ENCODE measurements at places on chromosomes 4 and X.
A peak's percentile ranks its signal among the peaks of the same experiment; 100 is the strongest.

GRCh38 chr4:128322986-128323385 is 35.4 kb upstream of the PGRMC2 start:
- peak; percentile 64 for DNase-seq

- no peak for DNase-seq
Measured at GRCh38 chr4:151940291-151940690, 179.5 kb upstream of the GATB start.

DNA sequence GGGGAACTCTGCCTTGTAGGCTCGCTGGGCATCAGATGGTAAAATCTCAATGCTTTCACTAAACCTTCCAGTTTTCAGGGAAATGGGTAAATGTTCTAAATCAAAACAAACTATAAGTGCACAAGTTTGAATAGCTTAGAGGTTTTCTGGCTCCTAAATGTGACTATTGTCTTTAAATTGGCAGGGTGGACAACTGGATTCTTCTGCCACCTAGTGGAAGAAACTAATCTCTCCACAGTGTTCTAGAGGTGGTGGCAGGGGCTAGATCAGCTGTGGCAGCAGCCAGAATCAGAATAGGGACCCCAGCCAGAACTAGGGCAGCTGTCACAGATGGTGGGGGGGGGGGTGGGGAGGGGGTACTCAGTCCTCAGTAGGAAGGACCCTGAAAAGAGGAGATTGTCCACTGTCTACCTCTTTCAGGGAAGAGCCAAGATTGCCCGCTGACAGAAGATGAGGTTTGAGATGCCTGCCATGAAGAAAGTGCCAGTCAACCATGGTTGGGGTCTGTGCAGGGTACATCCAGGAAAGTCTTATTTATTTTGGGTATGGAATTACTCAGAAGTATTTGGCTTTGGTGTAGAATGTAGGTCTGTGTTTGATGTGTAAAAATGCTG is 201.4 kb downstream of the CCNG2 start:
- DNase-seq, result peak; percentile 61

GRCh38 chrX:805103-805670 is 174.6 kb downstream of the SHOX start:
- DNase-seq, result peak; percentile 38

- DNase-seq, result peak; percentile 93
Measured at GRCh38 chrX:40539214-40540142, 41.3 kb upstream of the ATP6AP2 start.

- DNase-seq, result no peak
Measured at GRCh38 chr4:125369098-125369497, 54.3 kb downstream of the FAT4 start.

- DNase-seq, result no peak
Measured at GRCh38 chrX:115562480-115562847, 1.5 kb downstream of the PLS3 start.

- no peak for DNase-seq
Measured at GRCh38 chr4:55931833-55932232, 16.9 kb upstream of the CEP135 start.

DNA sequence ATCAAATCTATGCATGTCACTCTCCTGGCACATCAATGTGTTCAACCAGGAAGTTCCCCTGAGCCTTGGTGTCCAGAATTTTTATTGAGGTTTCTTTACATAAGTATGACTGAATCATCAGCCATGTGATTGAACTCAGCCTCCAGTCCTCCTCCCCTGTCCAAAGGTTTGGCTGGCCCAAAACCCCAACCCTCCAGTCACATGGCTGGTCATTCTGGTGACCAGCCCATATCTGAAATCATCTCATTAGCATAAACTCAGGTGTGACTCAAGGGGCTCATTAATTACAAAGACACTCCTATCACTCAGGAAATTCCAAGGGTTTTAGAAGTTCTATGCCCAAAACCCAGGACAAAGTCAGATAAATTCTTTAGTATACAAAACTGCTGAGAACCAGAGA is 20.6 kb upstream of the SUPT20HL2 start:
- DNase-seq, result no peak

GRCh38 chr4:106502106-106502699 is 133.6 kb upstream of the GIMD1 start:
- peak; percentile 88 for DNase-seq

DNA sequence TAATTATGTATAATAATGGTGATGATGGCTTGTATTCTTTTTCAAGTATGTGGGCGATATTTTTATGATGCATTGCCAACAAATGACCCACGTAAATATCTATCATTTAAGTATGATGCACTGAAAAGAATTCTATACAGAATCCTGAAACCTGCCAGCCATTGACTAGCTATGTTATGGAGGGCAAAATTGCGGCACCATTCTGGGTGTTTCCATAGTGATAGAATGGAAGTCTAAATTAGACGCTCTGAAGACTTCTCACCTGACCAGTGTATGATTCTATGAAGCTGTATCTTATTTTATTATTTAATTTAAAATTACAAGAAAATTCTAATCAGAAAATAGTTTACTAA is 677 bp upstream of the CENPC start:
- DNase-seq, result no peak

GRCh38 chr4:128854433-128854832 is 44.9 kb downstream of the JADE1 start:
- no peak for DNase-seq

Data from endodermal cell (in vitro differentiated cells).